ENCODE measurements at places on chromosomes 3 and 15.

DNA sequence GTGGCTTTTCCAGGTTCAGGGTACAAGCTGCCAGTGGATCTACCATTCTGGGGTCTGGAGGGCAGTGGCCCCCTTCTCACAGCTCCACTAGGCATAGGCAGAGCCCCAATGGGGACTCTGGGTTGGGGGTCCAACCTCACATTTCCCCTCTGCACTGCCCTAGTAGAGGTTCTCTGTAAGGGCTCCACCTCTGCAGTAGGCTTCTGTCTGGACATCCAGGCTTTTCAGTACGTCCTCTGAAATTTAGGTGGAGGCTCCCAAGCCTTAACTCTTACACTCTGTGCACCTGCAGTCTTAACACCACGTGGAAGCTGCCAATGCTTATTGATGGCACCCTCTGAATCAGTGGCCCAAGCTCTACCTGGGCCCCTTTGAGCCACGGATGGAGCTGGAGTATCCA, 22.5 kb upstream of the TM4SF4 start:
- DNase-seq: no peak

GRCh38 chr3:164521139-164521538, 557.2 kb downstream of the SI start:
- DNase-seq: no peak

DNA sequence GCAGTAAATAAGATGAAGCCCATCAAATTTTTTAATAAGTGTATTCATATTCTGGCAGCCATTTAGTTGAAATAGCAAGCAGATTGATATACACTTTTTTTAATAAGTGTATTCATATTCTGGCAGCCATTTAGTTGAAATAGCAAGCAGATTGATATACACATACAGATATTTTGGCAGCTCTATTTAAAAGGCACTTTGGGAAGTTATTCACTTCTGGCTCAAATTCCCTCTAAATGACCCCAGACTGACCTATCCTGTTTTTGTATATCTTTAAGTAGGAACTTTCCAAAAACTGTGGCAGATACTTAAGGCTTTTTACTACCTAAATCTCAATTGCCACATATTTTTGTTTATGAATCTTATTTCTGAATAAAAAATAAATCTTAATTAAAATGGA, 122.3 kb downstream of the PLD1 start:
- DNase-seq: no peak

DNA sequence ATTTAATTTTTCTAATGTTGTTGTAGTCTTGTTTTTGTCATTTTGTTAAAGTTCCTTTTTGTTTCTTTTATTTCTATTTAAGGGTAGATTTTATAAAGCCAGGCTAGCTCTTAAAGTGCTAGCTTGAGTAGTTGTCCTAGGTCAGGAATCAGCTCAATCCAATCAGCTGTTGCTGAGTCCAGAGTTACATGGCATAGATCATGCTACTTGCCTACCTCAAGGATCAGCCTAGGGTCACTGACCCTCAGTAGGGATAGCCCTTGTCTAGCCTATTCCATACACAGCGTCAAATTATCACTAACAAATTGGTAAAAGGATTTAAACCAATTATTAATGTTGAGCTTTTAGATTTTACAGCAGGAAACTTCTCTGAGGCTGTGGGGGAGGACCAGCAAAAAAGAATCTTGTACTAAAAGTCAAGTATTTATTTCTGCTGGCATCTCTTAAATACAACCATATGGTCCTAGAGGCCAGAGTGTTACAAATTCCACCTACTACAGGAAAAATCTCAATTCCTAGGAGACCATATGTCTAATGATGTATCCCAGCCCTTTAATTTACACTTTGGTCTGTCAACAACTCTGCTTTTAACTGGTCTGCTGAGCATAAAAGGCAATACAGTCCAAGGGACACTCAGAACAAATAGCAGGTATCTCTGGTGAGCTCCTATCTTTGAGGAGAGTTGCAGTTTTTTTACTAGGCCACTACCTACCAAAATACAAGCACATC, 138.3 kb upstream of the PTPRG start:
- no peak for DNase-seq

GRCh38 chr15:39788800-39789565, 6.3 kb upstream of the FSIP1 start:
- no peak for DNase-seq

DNA sequence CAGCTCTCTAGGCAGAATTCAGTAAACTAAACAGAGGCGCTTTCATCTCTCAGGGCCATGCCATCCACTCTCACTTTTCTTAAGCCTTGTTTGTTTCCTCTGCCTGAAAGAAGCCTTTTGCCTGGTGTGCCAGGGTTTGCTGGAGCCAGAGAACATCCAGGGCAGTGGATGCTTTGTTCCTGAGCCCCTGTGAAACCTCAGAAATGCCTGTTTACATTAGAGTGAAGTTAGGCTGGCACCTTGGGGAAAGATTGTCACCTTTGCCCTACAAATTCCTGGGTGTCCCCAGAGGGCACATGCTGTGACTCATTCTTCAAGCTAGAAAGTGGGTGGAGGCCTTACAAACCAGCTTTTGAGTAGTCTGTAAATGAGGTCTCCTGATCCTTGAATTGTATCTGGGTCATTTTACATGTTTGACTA, 10.7 kb upstream of the TRAK1 start:
- no peak for DNase-seq

- DNase-seq: no peak
These were observed 556 bp downstream of the CRYBG3 start for GRCh38 chr3:97822359-97822775.

- no peak for DNase-seq
These were observed 25.9 kb upstream of the CDV3 start for GRCh38 chr3:133547432-133548041.

DNA sequence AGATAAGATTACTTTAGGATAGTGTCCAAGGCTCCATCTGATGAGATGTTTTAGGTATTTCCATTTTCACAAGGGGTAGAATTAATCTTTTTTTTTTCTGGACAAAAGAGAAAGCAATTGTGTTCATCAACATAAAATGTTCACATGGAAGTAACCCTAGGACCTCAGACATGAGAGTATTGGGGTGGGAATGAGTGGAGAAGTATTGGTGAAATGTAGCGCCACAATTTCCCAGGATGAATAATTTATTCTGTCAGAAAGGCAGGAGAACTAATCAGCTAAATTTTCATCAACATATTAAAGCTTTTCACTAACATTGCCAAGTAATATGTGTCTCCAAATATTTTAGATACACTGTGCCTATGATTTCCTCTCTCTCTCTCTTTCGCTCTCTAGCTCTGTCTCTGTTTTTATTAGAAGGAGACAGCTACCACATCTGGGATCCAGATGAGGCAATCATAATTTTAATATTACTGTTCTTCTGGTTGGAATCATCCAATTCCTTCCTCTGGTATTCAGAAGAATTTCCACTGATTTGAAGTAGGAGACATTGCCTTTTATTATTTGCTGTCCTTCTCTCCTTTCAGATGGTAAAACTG, 21.6 kb upstream of the ZNF280D start:
- no peak for DNase-seq

DNA sequence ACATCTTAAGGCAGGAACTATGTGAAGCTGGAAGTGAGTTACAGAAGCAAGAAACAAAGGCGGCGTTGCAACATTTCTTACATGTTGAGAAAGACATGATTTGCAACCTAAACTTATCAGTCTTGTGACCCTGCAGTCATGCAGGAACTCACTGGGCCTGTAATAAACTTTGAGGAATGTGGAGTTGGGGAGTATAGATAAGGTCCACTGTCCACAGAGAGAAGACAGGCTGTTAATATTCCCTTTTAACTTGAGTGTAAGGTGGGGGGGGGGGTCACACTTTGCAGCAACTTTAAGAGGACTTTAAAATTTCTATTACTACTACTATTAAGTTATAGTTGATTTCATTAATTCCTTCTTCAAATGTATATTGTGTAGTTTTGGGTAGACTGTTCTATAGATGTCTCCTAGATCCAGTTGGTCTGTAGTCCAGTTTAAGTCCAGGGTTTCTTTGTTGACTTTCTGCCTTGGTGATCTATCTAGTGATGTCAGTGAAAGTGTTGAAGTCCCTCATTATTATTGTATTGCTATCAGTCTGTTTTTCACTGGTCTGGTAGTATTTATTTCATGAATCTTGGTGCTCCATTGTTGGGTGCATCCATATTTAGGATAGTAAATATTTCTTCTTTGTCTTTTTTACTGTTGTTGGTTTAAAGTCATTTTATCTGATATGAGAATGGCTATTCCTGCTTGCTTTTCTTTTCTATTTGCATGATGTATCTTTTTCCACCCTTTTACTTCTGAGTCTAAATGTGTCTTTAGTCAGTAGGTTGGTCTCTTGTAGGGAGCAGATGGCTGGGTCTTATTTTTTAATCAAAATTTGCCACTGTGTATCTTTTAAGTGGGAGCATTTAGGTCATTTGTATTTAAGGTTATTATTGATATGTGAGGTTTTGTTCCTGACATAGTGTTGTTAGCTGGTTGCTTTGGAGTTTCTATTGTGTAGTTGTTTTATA, 15.6 kb upstream of the FAM98B start:
- no peak for DNase-seq

DNA sequence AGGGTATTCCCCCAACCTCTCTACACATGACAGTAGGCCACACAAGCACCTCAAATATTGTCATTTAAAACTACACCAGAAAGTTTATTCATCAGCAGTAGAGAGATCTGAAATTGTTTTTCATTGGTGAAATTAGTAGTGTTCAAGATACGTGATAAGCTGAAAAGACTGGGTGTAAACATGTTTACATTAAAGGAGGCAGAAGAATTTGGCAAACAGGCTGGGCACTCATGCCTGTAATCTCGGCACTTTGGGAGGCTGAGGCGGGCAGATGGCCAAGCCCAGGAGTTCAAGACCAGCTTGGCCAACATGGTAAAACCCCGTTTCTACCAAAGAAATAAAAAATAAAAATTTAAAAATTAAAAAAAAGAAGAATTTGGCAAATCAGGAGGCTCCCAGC, 255.6 kb downstream of the FOXP1 start:
- DNase-seq: no peak

DNA sequence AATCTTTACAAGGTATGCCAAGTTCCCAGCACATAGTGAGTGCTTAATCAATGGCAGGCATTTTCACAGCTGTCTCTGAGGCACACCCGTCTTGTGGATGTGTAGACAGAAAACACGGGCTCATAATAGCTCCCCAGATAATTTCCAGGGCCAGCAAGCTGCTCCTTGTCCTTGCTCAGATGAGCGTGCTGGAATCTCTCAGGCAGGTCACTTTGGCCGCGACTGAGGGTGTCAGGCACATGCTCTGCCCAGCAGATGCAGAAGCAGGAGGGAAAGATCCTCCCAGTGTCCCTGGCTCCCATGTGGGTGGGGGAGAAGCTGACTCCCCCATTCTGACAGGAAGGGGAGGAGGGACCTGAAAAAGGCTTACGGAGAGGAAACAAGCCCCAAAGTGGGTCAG, 35.6 kb upstream of the SLC6A1 start:
- no peak for DNase-seq

DNA sequence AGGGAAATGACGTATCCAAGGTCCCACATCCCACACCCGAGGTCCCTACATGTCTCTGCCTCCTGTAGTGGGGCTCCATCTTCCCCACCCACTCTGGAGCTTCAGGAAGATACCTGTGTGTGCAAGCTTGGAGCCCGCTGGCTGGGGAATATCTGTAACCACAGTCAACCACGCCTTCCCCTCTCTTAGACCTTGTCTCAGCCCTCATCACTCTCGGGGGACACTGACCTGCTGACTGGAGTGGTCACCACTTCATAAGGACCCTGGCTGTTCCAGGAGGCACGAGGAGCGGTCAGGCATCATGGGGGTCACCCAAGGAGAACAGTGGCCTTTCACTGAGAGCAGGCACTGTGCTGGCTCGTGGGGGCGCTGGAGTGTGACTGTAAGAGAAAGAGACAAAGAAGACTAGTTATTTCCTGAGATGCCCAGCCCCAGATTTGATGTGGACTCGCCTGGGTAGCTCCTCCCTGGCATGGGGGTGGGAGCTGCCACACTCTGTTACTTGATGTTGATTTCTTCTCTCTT, 48.6 kb downstream of the CTXND1 start:
- DNase-seq: no peak

GRCh38 chr15:58221591-58222241, 83.5 kb downstream of the AQP9 start:
- no peak for DNase-seq

GRCh38 chr3:125185805-125186204, 26.7 kb downstream of the SLC12A8 start:
- no peak for DNase-seq

- no peak for DNase-seq
These were observed 85.0 kb downstream of the TM4SF4 start for GRCh38 chr3:149559525-149559924.

DNA sequence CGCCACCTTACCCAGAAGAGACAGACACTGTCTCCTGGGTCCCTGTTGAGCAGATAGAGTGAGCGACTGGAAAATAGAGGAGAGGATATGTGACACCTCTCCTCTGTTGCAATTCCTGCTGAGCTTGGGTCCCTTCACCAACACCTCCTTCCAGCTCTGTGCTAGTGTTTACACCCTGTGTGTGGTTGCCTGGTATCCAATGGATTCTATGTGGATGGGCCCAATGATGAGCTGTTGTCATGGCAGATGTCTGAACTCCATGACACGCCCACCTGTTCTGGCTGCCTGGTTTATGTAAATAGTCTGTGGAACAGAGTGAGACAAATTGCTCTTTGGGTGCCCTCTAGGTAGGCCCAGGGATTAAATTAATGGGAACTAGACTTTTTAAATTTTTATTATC, 23.7 kb downstream of the RBM5 start:
- DNase-seq: no peak

DNA sequence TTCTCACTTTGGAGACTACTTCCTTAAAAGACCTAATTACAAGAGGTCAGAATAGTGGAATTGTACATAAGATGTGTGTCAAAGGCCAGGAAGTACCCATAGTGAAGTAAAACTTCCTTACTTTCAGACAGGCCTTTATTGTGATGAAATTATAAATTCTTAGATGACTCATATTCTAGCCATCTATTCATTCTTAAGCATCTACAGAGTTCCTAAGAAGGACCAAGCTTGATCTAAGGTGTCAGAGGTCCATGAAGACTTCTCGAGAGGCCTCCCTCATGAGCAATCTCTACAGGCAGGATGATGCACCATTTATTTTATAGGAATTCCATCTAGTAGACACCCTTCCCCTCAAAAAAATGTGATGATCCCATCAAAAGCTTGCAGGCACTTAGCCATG, 493.3 kb downstream of the MAGI1 start:
- DNase-seq: no peak

DNA sequence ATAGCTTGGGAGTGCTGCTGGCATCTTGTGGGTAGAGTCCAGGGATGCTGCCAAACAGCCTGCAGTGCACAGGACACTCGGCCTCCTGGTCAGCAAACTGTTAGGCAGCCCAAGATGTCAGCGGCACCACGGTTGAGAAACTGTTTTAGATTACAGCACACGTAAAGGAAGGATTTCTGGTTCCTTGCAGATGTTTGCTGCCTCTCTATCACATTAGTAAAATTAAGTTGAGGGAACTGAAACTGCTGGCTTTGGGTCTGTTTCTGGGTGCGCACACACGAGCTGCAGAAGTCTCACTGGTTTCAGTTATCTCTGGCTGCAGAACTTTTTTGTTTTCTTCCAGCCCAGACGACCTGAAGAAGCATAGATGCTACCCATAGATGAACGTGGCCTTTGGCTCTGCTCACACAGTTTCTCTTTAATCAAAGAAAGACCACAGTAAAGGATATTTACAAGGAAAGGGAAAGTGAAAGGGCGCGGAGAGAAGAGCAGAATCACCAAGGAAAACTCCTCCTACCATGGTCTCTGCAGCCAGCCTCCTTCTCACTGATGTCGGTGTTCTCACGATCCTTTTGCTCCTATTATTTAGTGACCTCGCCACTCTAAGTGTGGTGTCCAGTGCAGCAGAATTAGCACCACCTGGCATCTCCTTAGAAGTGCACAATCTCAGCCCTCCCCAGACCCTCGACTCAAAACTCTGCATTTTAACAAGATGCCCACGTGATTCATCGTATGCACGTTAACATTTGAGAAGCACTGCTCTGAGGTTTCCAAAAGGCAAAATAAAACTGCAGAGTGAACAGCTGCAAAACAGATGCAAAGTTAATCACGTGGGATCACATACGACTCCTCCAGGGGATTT, 50.6 kb upstream of the AKAP13 start:
- no peak for DNase-seq

Data from NCI-H774 (cell line).